Pons (tissue), 1 donor: ENCODE measurements at places on chromosomes 5 and 9.
A peak's percentile ranks its signal among the peaks of the same experiment; 100 is the strongest.

GRCh38 chr9:104142799-104143549 lies 48.9 kb downstream of the SMC2 start:
- DNase-seq = no peak

- peak; percentile 53 for DNase-seq
Measured at GRCh38 chr9:108813951-108814601, 41.7 kb downstream of the ACTL7B start.

DNA sequence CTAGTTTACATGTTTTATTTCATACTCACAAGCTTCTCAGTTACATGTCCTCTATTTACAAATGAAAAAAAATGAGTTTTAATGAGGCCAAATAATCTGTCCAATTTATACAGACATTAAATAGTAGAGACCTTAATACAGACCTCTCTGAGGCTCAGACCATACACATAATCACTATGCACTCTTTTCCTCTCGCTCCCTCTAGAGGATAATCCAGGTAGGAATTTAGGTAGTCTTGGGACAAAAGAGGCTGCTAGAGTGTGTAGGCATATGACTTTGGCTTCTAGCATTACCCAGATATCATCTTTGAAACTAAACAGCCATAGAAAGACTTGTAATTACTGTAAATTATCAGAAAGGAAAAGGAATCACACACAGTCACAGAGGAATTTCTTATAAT lies 444.7 kb downstream of the HINT1 start:
- peak; percentile 14 for DNase-seq

DNA sequence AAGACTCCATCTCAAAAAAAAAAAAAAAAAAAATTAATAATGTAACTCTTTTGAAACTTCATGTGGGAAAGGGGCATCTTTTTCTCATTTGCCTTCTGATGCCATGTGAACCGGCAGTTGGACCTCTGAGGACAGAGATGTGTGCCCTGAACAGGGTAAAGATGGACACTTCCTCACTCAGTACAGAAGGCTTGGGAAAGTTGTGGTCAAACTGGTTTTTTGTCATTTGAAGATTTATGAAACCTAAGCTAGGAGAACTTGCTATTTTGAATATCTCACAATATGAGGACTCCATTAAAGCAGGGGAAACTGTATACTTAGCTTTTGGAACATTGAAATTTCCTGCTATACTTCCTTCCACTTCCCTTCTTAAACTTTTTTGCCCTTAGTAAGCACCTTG lies 147.5 kb upstream of the ALDH1B1 start:
- no peak for DNase-seq

DNA sequence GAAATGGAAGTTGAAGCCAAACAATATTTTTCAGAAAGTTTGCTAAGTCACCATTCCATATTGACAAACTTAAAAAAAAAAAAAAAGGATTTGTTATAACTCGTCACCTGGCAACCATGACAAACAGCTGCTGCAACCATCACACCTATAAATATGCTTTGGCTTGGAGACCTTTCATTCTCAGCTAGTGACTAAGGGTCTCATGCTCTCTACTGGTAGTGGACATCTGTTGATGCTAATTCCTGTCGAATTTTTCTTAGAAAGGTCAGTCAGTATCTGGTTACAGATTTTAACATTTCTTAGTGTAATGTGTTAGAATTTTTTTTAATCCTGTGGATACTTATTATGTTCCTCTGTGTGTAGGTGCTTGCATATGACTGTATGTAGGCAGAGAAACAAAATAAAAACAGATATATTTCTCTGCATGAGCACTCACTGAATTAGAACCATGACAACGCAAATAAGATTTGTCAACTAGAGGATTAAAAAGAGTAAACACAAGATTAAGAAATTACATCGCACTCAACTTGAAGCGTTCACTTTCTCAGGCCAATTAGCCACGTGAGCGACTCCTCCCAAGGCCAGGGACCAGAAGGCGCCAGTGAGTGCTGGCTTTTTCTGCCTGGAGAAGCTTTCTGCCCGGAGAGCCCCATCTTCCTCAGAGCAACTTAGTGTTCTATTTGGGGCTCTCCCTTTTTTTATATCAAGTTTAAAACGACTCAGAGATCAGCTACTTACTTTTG lies 27.0 kb upstream of the ZNF622 start:
- DNase-seq = no peak

GRCh38 chr9:69141851-69142250 lies 32.2 kb upstream of the TJP2 start:
- no peak for DNase-seq

- no peak for DNase-seq
Measured at GRCh38 chr9:81053298-81054025, 635.9 kb downstream of the TLE1 start.

DNA sequence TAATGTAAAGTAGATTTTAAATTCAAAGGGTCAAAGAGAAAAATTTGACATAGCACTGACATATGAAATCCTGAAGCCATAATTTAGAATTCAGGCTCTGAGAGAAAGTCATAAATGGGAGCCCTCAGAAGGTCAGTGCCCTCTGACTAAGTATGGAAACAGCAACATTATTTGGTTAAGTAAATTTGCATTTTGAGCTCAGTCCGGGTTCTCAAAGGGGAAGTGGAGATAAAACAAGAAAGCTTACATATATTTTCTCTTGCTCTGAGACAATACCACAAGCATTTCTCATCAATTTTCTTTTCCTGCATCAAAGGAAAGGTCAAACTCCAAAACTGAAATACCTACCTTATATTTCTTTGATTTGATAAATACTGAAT lies 348.0 kb downstream of the SEMA5A start:
- DNase-seq = no peak

DNA sequence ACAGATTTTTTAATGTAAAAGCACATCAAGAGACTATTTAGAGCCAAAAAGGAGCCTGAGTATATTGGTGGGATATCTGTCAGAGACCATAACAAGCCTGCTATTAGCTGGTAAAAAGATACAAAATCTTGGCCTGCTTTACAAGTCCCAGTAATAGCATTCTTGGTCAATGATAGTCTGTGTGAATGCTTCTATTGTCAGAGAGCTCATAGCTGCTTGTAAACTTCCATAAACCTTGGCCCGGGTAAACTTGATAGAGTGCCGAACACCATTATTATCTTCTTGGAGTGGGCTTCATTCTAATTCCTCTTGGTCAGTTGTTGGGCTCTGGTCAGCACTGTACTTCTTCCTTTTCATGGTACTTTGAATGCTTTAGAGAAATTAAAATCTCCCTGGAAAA lies 64.0 kb downstream of the UBAP1 start:
- peak; percentile 22 for DNase-seq

- no peak for DNase-seq
Measured at GRCh38 chr9:30575691-30576090, 1808.8 kb upstream of the ACO1 start.

DNA sequence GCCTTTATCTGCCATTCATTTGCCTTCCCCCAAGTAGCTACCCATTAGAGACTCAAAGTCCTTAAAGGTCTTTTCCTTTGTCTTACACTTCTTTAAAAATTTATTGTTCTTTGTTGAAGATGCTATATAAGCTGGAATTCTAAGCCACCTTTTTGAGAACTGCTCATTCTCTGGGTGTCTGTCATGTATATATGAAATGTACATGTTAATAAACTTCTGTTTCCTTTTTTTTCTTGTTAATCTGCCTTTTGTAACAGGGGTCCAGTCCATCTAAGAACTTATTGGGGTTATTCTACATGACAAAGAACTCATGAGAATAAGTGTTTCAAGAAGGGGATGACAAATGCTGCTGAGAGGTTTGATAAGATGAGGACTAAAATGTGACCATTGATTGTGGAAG lies 41.5 kb downstream of the PCDHAC2 start:
- no peak for DNase-seq

GRCh38 chr9:106600955-106601560 lies 261.9 kb upstream of the ZNF462 start:
- DNase-seq = peak; percentile 20

GRCh38 chr5:126168785-126169184 lies 254.4 kb upstream of the GRAMD2B start:
- no peak for DNase-seq

- peak; percentile 58 for DNase-seq
Measured at GRCh38 chr9:98867429-98868168, 60.1 kb downstream of the GALNT12 start.

DNA sequence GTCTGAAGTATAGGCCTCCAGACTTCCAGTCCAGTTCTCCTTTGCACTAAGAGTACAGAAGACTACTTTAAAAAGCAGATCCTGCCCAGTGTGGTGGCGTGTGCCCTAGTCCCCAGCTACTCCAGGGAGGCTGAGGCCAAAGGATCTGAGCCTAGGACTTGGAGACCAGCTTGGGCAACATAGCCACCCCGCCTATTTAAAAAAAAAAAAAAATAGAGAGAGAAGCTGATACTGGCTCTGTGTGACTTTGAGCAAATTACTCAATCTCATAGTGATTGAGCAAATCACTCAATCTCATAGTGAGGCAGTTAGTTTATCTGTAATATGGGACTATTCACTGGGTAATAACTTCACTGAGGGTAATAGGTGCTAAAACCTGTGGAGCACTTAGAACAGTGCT lies 43.6 kb upstream of the KDM4C start:
- DNase-seq = no peak
